ENCODE measurements at places on chromosomes 12 and 14.

DNA sequence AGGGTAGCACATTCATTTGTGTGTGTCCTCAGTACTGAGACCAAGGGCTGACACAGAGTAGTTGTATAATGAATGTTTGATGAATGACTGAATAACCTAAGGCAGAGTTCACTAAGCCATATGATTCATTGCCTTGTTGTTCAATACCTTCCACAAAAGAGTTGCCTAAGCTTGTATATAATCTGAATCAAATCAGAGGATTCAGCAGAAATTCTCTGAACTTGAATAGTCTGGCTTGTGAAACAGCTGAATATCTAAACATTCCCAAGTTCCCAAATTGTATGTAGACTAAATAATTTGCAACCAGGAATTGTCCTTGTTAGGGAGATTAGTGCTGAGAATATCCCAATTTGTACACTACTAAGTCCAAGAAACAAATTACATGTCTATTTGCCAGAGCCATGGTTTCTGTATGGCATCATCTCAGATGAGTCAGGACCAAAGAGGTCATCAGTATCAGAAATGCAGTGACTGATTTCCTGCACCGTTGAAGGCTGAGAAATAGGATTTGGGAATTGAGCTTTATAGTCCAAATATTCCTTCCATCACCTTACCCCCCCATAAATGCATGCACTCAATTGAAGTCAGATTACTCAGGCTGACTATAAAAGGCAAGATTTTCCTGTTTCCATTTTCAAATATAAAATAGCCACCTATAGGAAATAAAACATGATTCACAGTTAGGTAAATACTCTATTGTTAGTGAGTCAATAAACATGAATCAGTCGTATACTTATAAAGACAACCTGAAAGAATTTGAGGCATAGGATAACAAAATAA is 168.7 kb downstream of the PHLDA1 start:
- DNase-seq: no peak

DNA sequence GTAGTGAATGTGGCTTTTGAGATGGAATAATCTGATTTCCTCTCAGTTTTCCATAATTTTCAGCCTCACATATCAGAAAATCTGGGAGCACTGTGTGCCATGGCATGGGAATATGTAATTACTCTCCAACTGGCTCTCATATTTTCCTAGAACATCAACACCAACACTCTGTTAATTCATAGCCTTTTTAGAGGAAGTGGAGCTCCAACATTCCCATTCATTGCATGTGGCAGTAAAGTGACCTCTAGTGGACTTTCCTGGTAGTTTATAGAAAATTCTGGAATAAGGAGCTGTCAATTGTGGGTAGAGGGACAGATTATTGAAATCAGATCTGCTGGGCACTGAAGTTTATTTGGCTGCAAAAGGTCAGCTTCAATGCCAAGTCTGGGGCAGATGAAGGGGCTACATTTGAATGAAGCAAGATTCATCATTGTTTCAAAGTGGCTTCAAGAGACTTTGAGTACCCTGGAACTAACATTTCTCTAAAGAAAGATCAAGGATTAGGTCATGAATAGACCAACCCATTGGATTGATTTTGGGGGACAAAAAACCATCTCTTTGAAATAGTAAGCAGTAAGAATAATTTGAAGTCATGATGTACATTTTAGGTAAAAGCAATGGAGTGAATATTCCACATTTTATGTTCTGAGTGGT is 23.6 kb upstream of the USP44 start:
- peak; percentile 50 for DNase-seq

GRCh38 chr14:66652525-66653106 is 144.7 kb downstream of the GPHN start:
- no peak for DNase-seq

DNA sequence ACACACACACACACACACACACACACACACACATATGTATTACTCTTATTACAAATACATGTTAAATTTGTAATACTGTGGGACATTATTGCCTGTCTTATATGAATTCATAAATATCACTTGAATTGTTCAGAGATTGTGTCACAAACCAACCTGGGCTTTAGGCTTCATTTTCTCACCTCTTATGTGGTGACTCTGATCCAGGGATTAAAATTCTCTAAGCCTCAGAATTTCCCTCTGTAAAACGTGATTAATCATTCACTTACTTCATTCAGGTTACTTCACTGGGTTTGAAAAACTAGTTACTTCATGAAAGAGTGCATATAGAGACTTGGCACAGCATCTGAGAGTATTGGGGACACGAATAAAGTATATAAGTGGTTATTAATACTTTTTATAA is 240.3 kb upstream of the PDZRN4 start:
- DNase-seq: no peak

- DNase-seq: no peak
These were observed 131.2 kb upstream of the MED13L start for GRCh38 chr12:116408489-116409250.

DNA sequence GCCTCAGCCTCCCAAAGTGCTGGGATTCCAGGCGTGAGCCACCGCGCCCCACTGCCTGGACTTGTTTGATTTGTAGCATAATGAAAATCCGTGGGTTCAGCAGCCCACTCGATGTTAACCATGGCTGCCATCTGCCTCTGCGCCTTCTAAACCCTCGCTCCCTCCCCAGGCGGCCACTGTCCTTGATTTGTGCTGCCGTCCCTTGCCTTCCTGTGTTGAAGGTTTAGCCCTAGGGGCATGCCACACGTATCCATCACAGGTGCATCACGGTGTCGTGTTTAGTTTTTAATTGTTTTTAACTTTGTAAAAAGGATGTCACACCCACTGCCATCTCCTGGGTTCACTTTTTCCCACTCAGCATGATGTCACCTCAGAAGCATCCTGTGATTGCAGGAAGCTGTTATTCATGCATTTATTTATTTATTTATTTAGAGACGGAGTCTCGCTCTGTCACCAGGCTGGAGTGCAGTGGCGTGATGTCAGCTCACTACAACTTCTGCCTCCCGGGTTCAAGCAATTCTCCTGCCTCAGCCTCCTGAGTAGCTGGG is 24.5 kb upstream of the ULK1 start:
- DNase-seq: no peak

Measured in NCI-H524 (cell line).